ENCODE measurements at places on chromosomes 7 and 10. TPM values are rescaled to one million over a fixed set of nuclear protein-coding genes. Genes with fewer than 3 reads are reported as not detected.

GRCh38 chr7:117083648-117084047 lies 130.3 kb downstream of the ST7 start:
- H3K27ac ChIP-seq = no peak overlapping the region
- no peak overlapping the region for H3K4me3 ChIP-seq
- no peak for DNase-seq
- no peaks in the 10 kb centered on the region for H3K4me1 ChIP-seq

- H3K27ac ChIP-seq = no peak overlapping the region
- no peak for DNase-seq
- no peaks in the 10 kb centered on the region for H3K36me3 ChIP-seq
- H3K4me1 ChIP-seq = no peaks in the 10 kb centered on the region
- no peaks in the 10 kb centered on the region for H3K27me3 ChIP-seq
Measured at GRCh38 chr10:48993627-48994026, 54.0 kb upstream of the LRRC18 start.

- DNase-seq = no peak
- no peak overlapping the region for H3K4me3 ChIP-seq
- H3K27me3 ChIP-seq = no peaks in the 10 kb centered on the region
Measured at GRCh38 chr10:33939892-33940291, 605.4 kb upstream of the NRP1 start.

- no peaks in the 10 kb centered on the region for H3K36me3 ChIP-seq
- H3K4me1 ChIP-seq = no peaks in the 10 kb centered on the region
- DNase-seq = no peak
- H3K27me3 ChIP-seq = no peaks in the 10 kb centered on the region
- no peak overlapping the region for H3K27ac ChIP-seq
- no peak overlapping the region for H3K4me3 ChIP-seq
Measured at GRCh38 chr10:122264436-122264835, 6.7 kb upstream of the BTBD16 start.

DNA sequence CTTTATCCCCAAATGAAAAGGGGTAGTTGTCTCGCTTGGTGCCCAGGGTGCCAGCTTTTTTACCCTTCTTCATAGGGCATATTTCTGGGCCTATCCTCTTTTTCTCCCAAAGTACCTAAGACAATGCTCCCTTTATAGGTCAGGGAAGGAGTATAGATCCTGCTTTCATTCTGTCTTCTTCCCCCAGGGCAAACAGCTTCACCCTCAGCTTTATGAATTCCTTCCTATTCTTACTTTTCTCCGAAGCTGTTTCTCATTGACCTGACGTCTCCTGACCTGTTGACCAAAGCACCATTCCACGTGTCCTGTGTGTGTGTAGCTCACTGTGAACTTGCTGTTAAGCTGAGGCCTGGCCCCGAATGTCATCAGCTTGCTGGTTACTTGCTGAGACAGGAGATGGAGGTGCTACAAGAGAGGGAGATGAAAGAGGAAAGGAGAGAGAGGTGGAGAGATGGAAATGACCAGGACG lies 48.9 kb downstream of the PYROXD2 start:
- DNase-seq = no peak
- no peak overlapping the region for H3K27ac ChIP-seq
- H3K4me3 ChIP-seq = no peak overlapping the region
- no peaks in the 10 kb centered on the region for H3K27me3 ChIP-seq
- no peaks in the 10 kb centered on the region for H3K4me1 ChIP-seq
- no peaks in the 10 kb centered on the region for H3K36me3 ChIP-seq

GRCh38 chr10:102382871-102383270 lies 12.6 kb upstream of the NFKB2 start:
- no peaks in the 10 kb centered on the region for H3K27me3 ChIP-seq
- H3K4me1 ChIP-seq = no peaks in the 10 kb centered on the region
- no peak overlapping the region for H3K27ac ChIP-seq
- DNase-seq = no peak

LRRC17 gene
- 11.3 TPM for total RNA-seq

DNA sequence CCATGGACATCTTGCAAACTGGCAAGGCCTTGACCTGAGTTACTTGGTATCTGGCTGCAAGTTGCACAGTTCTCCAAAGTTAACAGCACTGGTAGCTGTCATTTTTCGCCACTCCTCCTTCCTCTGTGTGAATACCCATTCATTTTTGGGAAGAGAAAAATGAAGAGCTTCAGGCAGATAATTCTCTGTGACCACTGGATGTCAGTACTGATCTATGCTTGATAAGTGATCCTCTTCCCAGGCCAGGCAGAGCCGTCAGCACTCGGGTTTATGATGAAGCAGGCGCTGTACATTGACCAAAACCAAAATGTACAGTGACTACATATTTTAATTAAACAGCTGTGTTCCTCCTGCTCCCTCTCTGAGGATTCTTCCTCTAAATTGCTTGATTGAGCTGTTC lies 55.9 kb upstream of the PDZD8 start:
- H3K36me3 ChIP-seq = no peaks in the 10 kb centered on the region
- H3K27ac ChIP-seq = no peak overlapping the region
- no peaks in the 10 kb centered on the region for H3K27me3 ChIP-seq
- no peaks in the 10 kb centered on the region for H3K4me1 ChIP-seq
- DNase-seq = no peak
- no peak overlapping the region for H3K4me3 ChIP-seq

- H3K36me3 ChIP-seq = no peaks in the 10 kb centered on the region
- no peak overlapping the region for H3K4me3 ChIP-seq
- H3K27me3 ChIP-seq = no peaks in the 10 kb centered on the region
- H3K27ac ChIP-seq = no peak overlapping the region
- no peaks in the 10 kb centered on the region for H3K4me1 ChIP-seq
Measured at GRCh38 chr7:102009628-102010027, 192.2 kb downstream of the CUX1 start.

RPEL1 gene
- total RNA-seq = not detected
